LHCN-M2 (cell line): ENCODE measurements at places on chromosomes 3 and 15.

DNA sequence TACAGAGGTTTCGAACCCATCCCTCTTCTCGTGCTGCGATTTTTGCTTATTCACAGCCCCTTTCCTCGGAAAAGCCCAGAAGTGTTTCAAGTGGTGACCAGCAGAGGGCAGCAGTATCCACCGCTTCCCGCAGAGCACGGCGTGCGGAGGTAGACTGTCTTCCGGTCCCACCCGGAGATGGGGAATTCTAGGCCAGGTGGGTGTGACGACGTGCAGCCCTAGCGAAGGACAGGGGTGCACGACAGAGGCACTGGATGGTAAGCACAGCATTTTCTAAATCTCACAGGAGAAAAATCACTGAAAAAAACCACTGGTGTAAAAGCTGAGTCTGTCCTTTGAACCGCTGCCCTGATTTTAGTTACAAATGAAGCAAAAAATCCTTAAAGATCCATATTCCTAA lies 7.4 kb upstream of the PSMD6 start:
- peak; percentile 43 for DNase-seq

DNA sequence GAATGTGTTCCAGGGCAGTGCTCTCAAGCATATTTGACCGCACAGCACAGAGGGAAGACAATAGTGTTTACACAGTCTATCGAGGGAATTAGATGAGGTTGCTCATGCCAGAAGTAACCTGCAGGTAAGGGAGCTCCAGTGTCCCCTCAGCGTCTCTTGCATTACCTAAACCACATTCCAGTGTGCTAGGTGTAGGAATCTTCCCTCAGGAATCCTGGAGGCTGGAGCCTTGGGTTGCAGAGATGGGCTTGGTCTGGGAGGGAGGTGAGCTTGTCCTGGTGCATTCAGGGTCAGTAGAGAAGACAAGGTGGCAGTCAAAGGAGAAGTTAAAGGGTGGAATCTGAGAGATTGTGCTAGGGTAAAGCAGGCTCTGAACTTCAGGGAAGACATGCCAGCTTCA lies 56.3 kb downstream of the SOX14 start:
- no peak for DNase-seq

DNA sequence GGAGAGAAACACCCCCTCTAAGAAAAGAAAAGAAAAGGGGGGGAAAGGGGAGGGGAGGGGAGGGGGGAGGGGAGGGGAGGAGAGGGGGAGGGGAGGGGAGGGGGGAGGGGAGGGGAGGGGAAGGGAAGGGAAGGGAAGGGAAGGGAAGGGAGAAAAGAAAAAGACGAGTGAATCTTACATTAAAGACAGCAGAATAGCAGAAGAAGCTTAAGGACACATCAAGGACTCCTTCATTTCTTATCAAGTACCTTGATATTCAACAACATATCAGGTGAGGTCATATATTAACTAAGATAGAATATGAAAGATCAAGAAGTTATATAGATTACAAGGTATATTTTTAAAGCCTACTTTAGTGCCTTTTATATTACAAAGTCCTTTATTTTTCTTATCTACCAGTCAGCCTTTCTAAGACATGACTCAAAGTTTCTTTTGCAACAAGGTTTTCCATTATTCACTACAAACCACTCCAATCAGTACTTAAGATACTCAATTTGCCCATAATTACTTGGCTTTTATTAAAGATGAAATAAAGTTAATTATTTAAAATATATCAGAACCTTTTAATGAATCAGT lies 17.7 kb upstream of the AADAC start:
- no peak for DNase-seq

DNA sequence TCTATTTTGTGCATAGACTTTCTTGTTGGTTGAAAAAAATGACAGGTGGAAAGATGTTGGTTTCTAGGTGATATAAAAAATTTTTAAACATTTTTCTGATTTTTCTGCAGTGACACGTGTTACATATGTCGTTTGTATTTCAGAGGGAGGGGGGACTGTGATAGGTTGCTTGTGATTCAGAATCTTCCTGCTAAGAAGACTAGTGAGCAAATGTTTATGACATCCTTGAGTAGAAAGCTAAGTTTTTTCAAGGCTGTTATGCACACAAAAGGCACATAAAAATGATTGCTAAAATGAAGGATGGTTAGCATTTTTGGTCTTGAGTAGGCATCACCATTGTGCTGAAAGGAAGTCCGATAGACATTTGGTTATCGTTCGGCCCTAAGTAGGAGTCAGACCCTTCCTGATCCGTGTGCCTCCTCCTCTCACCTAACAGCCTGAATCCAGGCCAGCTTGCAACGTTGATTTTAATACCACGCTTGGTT lies 1.5 kb downstream of the ZNF639 start:
- peak; percentile 34 for DNase-seq

DNA sequence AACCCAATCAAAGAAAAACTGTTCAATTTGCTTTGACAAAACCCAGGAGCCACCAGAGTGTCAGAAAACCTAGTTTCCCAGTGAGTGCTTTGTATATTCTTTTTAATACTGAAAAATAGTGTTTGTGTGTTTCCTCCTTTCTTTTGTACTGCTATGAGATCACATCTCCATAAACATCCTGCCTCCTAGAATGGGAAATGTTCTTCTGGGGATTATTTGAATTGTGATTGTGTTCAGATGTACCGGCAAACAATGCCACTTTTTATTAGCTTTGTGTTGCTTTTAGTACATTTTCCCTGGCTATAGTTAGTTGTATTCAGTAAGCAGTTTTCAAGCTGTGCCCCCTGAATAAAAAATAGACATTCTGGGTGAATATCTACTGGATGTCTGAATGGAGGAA lies 148.0 kb upstream of the NR2E3 start:
- DNase-seq: no peak

DNA sequence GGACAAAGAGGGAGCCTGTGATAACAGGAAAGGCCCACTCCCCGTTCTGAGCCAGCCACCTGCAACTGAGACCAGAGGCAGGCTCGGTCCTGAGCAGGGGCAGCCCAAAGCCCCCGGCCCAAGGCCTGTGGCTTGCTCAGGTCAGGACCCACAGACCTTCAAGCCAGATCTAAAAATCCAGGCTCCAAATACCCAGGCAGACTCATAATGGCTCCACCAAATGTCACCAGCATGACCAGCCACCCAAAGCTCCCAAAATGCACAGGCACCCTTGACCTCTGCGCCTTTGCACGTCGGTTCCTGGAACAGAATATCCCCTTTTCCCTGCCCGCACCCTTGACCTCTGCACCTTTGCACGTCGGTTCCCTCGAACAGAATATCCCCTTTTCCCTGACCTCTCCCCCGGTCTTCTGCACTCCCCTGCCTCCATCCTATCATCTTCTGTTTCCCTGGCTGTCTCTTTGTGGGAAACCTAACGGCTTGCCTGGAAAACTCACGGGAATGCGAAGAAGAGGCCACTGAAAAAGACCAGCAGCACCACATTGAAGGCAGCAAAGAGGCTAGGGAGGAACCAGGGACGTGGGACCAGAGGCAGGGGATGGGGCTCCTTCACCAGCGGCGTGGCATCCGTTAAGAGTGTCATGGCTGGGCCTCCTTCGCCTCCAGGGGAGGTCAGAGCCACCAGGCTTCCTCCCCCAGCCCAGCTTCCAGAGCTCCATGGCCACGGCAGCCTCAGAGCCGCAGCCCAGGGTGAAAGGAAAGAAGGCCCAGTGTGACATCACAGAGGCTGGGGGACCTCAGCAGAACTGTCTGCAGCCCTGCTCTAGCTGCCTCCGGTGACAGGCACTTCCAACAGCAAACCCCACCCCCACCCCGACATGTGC lies at the start of gene ZDHHC19:
ZDHHC19 (minus strand) TSS at position 728 of the 884 bp plus-strand sequence; CDS start at position 643, 85 bp downstream.
- DNase-seq: no peak

DNA sequence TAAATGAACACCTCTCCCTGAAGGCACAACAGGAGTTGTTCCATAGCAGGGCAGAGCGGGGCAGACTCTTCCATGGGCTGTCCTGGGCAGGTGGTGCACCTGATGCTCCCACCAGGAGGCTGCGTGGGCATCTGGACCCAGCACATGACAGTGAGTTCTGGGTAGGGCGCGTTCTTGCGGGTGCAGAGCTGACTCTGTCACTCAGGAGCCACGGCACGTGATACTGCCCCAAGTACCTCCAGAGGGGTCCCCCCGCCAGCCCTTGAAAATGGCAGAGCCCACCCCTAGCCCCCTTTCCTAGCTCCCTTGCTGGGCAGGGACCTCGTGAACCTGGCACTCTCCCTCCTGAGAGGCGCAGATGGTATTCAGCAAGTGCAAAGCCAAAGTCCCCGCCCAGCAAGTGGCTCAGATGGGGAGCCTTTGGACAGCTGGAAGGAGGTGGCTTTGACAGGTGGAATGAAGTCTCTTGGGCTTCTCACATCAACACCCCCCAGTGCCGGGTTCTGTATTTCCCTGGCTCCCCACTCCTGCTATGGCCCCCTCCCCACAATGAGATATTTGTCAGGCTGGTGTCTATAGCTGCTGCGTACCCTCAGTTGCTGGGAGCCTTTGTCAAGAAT lies 172.1 kb downstream of the TBC1D2B start:
- DNase-seq: no peak

DNA sequence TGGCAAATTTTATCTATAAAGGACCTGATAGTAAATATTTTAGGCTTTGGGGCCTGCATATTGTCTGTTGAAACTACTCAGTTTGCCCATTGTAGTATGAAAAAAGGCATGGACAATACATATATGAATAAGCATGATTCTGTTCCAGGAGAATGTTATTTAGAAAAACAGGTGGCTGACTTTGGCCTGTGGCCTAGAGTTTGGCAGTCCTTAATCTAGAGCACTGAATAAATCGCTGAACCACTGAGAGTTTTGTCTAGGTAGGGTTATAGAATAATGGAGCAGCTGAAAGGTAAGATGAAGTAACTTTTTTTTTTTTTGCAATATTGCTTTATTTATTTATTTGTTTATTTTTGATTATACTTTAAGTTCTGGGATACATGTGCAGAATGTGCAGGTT lies 75.0 kb downstream of the LRRC49 start:
- no peak for DNase-seq

GRCh38 chr15:83178869-83179325 lies 28.7 kb downstream of the HDGFL3 start:
- DNase-seq: no peak

- no peak for DNase-seq
Observed at GRCh38 chr3:126661532-126662364, 6.8 kb upstream of the TXNRD3 start.
